CD4-positive, alpha-beta T cell (primary cell): ENCODE measurements at places on chromosomes 16 and 17.

DNA sequence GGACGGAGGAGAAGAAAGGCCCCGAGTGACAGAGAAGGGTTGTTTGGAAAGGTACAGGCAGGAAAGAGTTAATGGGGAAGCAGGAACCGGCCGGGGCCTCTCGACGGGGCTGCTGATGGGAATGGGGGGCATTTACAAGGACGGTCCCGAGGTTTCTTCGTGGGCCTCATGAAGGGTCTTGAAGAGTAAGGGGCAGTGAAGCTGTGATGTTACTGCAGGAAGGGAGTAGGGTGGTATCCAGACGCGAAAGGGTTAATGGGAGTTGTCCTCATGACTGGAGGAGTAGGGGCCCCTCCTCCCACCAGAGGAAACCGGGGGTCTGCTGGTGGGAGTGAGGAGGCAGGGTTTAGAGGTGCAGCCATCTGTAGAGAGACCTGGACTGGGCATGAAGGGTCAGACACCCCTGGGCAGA, 481 bp downstream of the PDK2 start:
- no peak for DNase-seq
- H3K27me3 ChIP-seq = no peaks in the 10 kb centered on the region
- H3K27ac ChIP-seq = peak overlapping the region; percentile 22
- H3K4me1 ChIP-seq = peaks cover 25% of the 10 kb centered on the region
- H3K36me3 ChIP-seq = peaks cover 25% of the 10 kb centered on the region

GRCh38 chr16:3097266-3097665, 1.8 kb downstream of the ZSCAN10 start:
- no peaks in the 10 kb centered on the region for H3K36me3 ChIP-seq
- no peaks in the 10 kb centered on the region for H3K27me3 ChIP-seq
- H3K4me3 ChIP-seq = no peak overlapping the region
- H3K4me1 ChIP-seq = peaks cover 70% of the 10 kb centered on the region

DNA sequence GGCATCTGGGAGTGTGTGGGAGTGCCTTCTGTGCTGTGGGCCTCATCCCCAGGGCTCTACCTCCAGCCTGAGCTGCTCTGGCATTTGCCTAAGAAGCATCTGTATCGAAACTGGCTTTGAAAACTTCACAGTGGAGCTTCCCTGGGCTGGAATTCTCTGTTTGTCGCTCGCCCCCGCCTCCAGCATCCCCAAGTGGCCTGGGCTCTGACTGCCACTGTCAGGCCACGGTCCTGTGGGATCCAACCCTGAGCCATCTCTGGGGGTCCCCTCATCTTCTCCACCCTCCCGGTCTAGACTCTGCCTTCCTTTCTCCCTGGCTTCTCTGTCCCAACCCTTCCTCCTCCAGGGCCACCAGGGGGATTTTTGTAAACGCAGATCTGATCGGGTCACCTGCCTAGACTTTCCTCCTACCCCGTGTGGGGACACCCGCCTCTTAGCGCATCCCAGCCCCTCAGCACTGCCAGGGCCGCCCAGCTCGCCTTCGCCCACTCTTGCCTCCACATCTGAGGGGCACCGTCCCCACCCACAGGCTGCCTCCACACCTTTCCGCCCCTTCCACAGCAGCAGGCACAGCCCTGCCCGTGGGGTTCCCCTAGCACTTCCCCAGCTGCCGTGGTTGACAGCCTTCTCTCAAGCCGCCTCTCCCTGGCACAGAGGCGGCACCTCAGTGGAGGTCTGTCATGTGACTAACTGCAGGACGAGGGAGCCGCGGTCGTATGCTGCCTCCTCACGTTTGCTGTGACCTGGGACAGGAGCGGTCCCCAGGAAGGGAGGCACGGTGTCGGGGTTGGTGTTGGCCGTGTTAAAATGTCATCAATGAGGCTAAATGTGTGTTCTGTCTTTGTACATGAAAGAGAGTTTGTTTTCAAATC, 12.0 kb downstream of the TBC1D24 start:
- H3K4me1 ChIP-seq = peaks cover 17% of the 10 kb centered on the region
- peak; percentile 78 for DNase-seq
- no peak overlapping the region for H3K4me3 ChIP-seq

DNA sequence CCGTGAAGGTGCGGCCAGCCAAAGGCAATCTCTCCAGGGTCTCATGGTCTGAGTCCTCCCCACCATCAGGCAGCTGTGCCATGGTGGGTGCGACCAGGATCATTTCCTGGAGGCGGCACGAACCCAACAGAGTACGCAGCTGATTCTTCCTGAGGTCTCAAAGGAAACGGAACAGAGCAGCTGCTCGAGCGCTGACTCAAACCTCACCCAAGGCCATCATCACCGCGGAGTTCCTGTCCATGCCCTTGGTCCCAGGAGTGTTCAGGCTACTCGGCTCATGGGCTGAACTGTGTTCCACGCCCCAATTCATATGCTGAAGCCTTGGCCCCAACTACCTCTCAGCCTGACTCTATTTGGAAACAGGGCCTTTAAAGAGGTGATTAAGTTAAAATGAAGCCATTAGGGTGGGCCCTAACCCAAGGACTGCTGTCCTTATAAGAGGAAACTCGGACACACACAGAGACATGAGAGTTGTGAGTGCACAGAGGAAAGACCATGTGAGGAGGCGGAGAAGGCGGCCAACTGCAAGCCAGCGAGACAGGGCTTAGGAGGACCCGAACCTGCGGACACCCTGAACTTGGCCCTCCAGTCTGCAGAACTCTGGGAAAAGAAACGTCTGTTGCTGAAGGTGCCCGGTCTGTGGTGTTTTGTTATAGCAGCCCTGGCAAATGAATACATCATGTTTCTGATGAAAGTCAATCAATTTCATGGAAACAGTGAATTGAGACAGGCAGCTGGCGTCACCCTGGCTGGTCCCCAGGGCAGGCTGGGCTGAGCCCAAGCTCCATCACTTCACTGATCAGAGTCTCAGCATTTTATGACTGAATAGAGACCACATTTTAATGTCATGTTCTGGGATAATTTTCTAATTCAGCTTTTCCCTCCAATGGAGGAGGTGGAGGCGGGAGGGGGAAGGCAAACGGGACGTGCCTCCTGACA, 13.7 kb downstream of the MXRA7 start:
- no peak overlapping the region for H3K27ac ChIP-seq
- DNase-seq = no peak
- H3K27me3 ChIP-seq = no peaks in the 10 kb centered on the region

DNA sequence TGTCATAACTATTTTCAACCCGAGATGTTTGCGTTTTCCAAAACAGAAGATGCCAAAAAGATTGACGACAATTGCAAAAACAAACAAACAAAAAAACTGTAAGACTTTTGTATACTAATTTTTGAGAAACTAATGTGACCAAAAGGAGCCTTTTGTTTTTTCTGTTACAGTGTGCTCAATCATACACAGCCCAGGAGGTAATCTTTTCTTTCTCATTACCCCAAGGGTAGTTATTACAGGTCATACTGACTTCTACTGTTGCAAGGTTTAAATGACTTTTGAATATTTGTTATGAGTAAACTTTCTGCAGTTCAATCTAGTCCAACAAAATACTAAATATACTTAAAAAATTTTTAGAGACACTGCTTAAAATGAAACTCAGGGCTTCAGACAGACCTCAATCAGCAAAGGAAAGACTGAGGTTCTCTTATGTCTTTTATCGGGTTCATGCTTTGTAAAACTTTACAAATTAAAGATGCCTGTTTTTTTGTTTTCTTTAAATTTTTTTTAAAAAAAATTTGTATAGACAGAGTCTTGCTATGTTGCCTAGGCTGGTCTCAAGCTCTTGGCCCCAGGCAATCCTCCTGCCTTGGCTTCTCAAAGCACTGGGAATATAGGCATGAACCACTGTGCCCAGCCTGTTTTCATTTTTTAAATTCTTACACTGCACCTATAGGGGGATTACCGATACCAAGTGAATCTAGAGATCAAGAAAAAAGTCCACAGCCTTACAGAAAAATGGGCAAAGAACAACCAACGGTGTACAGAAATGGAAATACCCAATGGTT, 47.6 kb downstream of the SPOP start:
- H3K27me3 ChIP-seq = no peaks in the 10 kb centered on the region
- no peaks in the 10 kb centered on the region for H3K4me1 ChIP-seq
- no peak overlapping the region for H3K4me3 ChIP-seq
- no peak overlapping the region for H3K27ac ChIP-seq

DNA sequence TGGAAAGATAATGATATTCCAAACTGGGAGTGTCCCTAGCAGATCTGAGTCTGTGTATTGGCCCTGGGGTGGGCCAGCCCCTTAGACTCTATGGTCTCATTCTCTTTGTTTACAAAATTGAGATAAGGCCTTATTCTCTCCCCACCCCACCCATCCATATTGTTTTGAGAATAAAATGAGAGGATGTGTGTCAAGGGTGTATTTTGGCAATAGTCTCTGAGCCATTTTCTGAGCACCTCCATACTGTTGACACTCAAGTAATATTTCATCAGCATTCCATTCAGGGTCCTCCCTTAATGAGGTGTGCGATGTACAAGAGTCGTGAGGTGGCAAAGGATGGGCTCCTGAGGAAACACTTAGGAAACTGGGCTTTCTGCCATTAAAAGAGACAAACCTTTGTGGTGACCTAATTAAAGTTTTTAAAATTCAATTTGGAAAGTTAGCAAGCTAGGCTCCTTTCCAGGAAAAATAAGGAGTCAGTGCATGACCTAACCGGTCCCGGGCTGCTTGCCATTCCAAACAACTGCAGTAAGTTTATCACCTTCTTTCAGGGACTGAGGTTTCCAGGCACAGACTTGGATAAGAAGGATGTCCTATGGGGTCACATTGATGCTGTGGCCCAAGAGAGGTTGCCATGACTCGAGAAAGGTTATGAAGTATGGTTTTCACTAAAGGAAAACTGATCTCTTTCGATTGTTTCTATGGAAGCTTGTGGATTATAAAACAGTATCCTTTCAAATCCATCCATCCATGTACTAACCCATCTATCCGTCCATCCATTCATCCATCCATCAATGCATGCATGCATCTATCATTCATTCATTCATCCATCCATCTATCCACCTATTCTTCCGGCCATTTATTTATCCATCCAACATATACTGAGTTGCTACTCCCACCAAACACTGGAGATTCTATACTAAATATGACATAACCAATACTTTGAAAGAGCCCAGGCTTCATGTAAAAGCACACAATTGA, 443.3 kb downstream of the UTP18 start:
- DNase-seq = no peak
- H3K4me3 ChIP-seq = no peak overlapping the region
- H3K27me3 ChIP-seq = peaks cover 3% of the 10 kb centered on the region
- H3K36me3 ChIP-seq = no peaks in the 10 kb centered on the region
- H3K27ac ChIP-seq = no peak overlapping the region

DNA sequence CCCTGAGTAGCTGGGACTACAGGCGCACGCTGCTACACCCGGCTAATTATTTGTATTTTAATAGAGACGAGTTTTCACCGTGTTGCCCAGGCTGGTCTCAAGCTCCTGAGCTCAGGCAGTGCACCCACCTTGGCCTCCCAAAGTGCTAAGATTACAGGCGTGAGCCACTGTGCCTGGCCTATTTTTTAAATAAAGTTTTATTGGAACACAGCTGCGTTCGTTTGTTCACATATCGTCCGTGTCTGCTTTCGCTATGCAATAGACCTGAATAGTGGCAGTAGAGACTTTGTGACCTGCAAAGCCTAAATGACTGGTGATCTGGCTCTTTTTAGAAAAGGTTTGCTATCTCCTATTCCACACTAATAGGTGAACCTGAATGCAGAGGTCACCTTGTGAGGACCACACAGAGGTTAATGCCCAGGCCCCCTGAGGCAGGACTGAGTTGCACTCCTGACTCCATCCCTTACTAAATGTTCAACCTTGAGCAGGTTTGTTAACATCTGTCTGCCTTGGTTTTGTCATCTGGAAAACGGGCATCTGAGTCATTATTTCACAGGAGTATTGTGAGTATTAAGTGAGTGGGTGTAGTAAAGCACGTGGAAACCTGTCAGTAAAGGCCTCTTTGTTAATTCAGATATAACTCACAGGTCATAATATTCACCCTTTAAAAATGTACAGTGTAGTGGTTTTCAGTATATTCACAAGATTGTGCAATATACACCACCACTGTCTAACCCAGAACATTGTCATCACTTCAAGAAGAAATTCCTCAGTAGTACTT, 157.5 kb upstream of the CACNG5 start:
- no peaks in the 10 kb centered on the region for H3K27me3 ChIP-seq
- peaks cover 17% of the 10 kb centered on the region for H3K4me1 ChIP-seq
- no peak for DNase-seq
- no peaks in the 10 kb centered on the region for H3K36me3 ChIP-seq
- H3K27ac ChIP-seq = no peak overlapping the region
- H3K4me3 ChIP-seq = no peak overlapping the region

GRCh38 chr17:49316889-49317675, 45.0 kb downstream of the ZNF652 start:
- no peak overlapping the region for H3K27ac ChIP-seq
- peaks cover 28% of the 10 kb centered on the region for H3K36me3 ChIP-seq
- no peaks in the 10 kb centered on the region for H3K27me3 ChIP-seq
- DNase-seq = no peak
- no peak overlapping the region for H3K4me3 ChIP-seq

GRCh38 chr17:16247586-16247984, 30.6 kb downstream of the PIGL start:
- no peak overlapping the region for H3K27ac ChIP-seq
- no peaks in the 10 kb centered on the region for H3K4me1 ChIP-seq
- DNase-seq = no peak
- peaks cover 14% of the 10 kb centered on the region for H3K36me3 ChIP-seq

DNA sequence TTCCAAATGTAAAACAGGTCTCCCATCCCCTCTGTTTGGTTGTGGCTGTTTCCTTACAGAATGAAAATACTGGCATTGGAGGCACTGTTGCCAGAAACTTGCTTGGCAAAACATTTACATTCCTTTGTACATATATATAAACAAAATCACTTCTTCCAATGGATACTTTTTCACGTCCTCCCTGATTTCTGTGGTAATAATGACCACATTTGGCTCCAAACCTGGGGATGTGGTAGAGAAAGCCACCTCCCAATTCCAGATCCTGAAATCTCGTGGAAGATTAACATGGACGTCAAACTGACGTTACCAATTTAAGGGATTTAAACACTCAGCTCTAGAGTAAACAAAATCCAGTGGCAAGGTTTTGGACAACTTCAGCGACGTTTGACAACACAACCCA, 370.8 kb upstream of the ZFHX3 start:
- H3K27me3 ChIP-seq = no peaks in the 10 kb centered on the region
- H3K27ac ChIP-seq = no peak overlapping the region
- no peak overlapping the region for H3K4me3 ChIP-seq
- H3K4me1 ChIP-seq = no peaks in the 10 kb centered on the region
- H3K36me3 ChIP-seq = no peaks in the 10 kb centered on the region
- no peak for DNase-seq

- H3K4me1 ChIP-seq = peaks cover 35% of the 10 kb centered on the region
- H3K36me3 ChIP-seq = peaks cover 15% of the 10 kb centered on the region
- peak; percentile 46 for DNase-seq
- H3K27ac ChIP-seq = peak overlapping the region; percentile 49
- H3K4me3 ChIP-seq = peak overlapping the region; percentile 96
- H3K27me3 ChIP-seq = no peaks in the 10 kb centered on the region
These were observed 1.4 kb downstream of the ZNF668 start for GRCh38 chr16:31072540-31073141.

GRCh38 chr16:72561-73548, at the start of gene RHBDF1:
Gene RHBDF1 (minus strand): TSS chr16:72631. CDS start chr16:65015, 7,616 bp downstream.
- no peaks in the 10 kb centered on the region for H3K36me3 ChIP-seq
- no peak for DNase-seq
- no peak within 1 kb of the TSS for H3K4me3 ChIP-seq
- peaks cover 39% of the 10 kb centered on the region for H3K27me3 ChIP-seq

- no peaks in the 10 kb centered on the region for H3K4me1 ChIP-seq
- no peaks in the 10 kb centered on the region for H3K27me3 ChIP-seq
- H3K27ac ChIP-seq = no peak overlapping the region
- DNase-seq = no peak
- H3K36me3 ChIP-seq = no peaks in the 10 kb centered on the region
These were observed 384.9 kb downstream of the GRIN2A start for GRCh38 chr16:9797306-9797705.
